Activated effector memory CD4-positive, alpha-beta T cell treated with anti-CD3 and anti-CD28 coated beads, Interleukin-2, amount 50 U/mL, for 16 hours (primary cell): ENCODE measurements at places on chromosomes 1 and 21.

DNA sequence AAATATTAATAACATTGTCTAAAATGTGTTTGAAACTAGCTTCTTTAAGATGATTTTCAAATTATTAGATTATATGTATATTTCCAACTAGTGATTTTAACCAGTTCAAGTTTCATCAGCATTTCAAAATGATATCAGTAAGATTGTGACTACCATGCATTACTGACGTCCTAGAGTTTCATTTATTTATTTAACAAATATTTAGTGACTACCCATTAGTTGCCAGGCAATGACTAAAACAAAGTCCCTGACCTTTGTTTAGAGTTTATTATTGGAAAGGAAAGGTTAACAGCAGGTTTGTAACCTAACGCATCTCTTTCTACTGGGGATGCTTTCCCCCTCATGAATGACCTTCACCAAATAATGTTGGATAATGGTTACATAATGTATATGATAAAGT is 7.6 kb upstream of the C4BPB start:
- no peak for DNase-seq

DNA sequence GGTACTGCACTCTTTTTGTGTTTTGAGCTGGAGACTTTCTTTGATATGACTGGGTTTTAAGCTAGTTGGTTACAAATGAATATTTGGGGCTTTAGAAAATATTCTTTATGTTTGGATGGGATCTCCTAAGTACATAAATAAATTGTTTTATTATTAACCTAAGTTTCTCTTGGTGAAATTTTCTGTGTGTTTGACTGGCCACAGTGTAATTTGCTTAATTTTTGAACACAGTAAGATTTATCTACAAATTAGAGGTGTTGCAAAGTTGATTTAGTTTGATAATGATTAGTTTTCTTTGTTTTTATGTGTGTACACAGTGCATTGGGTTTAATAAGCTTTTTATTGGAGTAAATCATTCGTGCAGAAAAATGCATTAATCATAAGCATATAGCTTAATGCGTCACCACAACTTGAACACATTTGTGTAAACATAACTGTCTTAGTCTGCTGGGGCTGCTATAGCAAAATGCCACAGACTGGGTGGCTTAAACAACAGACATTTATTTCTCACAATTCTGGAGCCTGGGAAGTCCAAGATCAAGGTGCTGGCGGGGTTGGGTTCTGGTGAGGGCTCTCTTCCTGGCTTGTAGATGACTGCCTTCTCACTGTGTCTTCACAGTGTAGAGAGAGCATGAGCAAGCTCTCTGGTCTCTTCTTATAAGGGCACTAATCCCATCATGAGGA is 17.4 kb upstream of the SLC6A9 start:
- DNase-seq: no peak

DNA sequence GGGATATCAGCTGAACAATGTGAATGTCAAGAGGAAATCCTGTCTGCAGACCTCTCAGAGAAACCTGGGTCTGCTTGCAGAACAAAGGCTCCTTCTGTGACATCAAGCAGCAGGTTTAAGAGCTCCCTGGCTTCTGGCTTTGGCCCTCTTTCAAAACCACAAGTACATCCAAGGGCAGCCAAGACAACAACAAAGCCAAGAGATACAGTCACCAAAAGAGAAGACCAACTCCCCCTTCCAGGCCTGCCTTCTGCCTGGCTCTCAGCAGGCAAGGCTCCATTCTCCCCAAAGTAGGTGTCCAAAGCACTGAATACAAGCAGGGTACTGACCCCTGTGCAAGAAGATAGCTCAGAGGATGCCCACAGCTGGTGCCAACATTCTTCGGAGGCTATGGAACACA is 11.5 kb downstream of the BCAR3 start:
- DNase-seq: no peak

- peak; percentile 61 for DNase-seq
Measured at GRCh38 chr1:72283307-72284083, 1.2 kb upstream of the NEGR1 start.

- DNase-seq: no peak
Measured at GRCh38 chr1:37288900-37289299, 185.5 kb upstream of the ZC3H12A start.

DNA sequence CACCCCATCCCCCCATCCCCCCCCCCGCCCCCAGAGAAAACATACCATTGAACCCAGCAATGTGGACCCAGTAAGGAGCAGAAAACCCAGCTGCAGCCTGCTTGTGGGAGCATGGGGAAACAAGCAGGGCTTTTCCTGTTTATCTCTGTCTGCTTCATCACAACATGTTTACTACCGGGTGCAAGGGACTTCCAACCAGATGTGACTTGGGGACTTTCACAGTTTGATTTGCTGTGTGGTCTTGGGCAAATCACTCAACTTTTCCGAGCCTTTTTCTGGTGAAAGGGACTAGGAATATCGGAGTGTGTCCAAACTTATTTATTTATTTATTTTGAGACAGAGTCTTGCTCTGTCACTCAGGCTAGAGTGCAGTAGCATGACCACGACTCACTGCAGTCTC is 3.2 kb downstream of the TMCC2 start:
- DNase-seq: no peak

DNA sequence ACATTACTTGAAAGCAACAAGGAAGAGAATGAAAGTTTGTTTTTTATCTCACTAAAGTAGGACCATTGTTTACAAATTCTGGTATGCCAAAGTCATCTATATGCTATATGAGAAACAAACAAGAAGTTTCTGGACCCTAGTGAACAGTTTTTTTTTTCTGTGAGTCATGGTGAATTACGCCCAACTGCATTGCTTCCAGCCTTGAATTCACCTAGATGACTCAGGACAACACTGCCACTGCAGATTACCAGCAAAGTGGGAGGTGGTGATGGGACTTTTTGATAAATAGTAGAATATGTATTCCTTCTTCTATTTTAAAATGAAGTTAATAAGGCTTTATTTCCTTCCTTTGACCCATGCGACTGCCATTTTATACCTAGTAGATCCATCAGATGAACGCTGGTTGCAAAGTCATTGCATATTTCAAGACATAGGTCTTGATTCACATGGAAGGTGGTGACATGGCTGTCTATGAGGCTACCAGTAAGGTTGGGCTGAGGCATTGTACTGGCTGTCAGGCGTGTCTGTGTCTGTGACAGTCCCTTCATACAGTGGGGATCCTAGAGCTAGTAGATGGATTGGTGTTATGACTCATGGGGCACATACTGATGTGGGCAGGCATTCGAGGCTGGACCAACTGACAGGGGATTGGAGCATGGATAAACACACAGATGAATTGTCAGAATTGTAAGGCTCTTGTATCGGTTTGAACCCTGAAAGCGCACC is 49.1 kb upstream of the APOBEC4 start:
- DNase-seq: no peak

- no peak for DNase-seq
Measured at GRCh38 chr1:224929335-224930237, at the start of gene DNAH14. DNAH14 (plus strand) TSS chr1:224929675; CDS start chr1:224952703, 23,028 bp downstream.

GRCh38 chr21:41510500-41510899 is 2.5 kb upstream of the TMPRSS2 start:
- no peak for DNase-seq

GRCh38 chr1:15758953-15759661 is 512 bp downstream of the FBLIM1 start:
- DNase-seq: no peak

GRCh38 chr1:245704765-245705164 is 550.0 kb downstream of the KIF26B start:
- no peak for DNase-seq

DNA sequence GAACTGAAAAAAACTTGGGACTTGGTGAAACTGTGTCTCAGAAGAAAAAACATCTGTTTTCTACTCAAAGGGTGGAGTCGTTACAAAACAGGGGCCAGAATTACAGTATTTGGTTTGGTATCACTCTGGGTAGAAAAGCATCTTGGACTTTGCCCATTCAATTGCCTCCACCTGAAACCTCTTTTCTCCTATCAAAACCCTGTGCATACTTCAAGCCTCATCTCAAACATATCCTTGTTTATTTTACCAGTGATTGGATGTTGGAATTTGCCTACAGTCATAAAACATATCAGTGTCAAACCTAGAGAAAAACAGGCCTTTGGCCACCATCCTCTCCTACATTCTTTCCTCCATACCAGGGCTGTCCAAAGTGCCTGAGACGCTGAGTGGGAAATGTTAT is 281.5 kb downstream of the PLPP3 start:
- DNase-seq: no peak

DNA sequence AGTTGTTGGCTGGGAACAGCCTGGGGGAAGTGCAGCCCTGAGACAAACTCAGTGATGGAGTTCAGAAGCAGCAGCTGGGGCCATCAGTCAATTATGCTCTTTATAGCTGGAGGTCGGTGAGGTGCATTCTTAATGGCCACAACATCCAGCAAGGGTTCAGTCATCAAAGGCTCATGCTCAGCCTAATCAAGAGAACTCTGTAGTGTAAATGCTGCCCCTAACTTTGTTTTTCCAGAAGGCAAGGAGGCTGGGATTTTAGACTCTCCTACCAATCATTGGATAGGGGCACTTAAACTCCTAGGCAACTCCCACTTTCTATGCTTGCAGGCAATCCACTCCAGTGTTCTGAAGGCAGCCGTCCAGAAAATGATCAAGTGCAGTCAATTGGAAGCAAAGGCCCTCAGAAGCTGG is 15.0 kb upstream of the RGS4 start:
- DNase-seq: no peak

DNA sequence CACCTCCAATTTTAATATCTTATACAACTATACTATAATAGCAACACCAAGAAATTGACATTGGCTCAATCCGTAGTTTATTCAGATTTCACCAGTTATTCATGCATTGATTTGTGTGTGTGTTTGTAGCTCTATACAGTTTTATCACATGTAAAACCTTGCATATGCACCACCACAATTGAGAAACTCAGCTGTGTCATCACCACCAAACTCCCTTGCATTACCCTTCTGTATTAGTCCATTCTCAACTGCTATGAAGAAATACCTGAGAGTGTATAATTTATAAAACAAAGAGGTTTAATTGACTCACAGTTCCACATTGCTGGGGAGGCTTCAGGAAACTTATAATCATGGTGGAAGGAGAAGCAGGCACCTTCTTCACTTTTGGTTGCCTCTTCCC is 162.1 kb downstream of the PATJ start:
- DNase-seq: no peak
